ENCODE measurements at places on chromosomes 2 and 18.

DNA sequence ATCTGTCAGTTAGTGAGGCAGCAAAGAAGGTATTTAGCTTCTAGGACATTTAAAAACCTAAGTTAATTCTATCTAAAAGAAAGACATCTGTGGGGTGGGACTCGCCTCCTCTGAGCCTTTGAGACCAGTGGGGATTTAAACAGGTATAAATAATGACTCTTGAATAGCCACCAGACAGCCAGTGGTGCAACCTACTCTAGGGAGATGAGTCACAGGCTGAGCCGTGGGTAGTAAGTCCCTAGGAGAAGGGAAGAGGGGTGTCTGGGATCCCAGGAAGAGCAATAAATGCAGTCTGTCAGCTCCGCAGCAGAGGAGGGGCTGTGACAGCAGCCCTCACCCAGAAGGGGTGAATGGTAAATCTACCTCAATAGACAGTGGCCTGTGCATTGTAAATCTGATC is 43.1 kb upstream of the GALNT3 start:
- DNase-seq = no peak

- DNase-seq = no peak
Observed at GRCh38 chr2:42651057-42651456, 82.6 kb downstream of the MTA3 start.

GRCh38 chr2:165120740-165121467 is 82.9 kb downstream of the SCN3A start:
- no peak for DNase-seq

DNA sequence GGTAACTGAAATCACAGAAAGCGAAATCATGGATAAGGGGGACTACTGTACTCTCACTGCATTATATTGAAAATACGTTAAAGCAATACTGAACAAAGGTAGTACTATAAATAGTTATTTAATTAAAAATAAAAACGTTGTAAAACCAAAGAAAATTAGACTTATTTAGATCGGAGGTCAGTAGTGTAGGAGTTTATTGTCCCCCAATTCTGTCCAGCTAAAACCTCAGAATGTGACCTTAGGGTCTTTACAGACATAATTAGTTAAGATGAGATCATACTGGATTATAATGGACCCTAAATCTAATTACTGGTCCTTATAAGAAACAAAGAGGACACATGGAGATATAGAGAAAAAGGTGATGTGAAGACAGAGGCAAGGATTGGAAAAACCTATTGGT is 95.3 kb downstream of the PHLPP1 start:
- no peak for DNase-seq

DNA sequence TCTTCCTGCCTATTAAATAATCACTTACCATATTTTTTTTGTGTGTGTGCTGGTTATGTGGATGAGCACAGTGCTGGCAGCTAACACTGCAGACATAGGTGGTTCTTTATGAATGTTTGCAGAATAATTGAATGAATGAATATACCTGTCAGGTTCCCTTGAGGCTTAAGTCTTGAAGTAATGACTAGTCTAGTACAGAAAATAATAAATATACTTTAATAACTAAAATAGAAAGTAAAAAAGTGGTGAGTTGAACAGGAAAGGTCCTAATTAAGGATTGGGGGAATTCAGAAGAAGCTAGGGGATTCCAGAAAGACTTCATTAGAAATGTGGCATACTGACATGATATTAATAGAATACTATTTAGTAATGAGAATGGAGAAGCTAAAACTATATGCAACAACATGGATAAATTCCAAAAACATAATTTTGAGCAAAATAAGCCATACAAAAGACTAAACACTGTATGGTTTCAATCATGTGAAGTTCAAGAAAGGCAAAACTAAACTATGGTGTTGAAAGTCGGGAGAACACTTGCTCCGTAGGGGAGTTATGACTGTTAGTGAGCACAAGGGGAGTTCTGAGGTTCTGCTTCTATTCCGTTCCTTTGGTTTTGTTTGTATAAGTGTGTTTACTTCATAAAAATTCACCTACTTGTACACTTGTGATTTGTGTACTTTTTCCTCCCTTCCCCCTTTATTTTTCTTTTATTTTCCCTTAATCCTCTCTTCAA is 464.6 kb downstream of the MTX2 start:
- no peak for DNase-seq

DNA sequence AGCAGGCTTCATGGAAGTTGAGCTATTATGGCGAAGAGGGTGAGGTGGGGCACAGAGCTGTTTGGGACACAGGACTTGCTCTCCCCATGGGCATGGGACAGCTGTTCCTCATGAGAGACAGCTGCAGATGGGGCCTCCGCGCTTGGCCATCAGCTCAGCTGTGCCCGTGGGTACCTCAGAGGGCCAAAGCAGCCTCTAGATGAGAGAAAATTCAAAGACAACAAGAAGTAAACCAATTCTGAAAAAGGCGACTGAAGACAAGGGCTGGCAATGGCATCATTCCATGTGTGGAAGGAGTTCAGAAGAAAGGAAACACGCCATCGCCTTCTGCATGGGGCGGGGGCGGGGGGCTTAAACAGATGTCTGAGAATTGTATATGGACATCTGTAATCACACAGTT is 136.2 kb downstream of the BCL2 start:
- DNase-seq = no peak

DNA sequence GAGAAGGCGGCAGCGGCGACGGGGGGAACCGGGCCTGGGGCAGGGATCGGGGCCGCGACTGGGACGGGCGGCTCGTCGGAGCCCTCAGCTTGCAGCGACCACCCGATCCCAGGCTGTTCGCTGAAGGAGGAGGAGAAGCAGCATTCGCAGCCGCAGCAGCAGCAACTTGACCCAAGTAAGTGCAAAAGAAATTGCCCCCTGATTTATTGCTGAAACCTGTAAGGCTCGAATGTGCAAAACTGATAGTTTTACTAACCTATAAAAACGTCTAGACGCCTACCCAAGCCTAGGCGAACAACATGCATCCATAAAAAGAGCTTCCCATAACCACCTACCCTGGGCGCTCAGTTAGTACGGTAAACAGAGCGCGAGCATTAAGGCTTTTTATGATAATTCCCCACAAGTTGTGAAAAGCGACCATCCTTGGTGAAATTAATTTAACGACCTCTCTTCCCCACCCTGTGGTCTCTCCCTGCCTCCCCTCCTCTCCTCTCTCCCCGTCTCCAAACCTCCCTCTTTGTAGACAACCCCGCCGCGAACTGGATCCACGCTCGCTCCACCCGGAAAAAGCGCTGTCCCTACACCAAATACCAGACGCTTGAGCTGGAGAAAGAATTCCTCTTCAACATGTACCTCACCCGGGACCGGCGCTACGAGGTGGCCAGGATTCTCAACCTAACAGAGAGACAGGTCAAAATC is 1.0 kb downstream of the HOXD9 start:
- no peak for DNase-seq

GRCh38 chr18:53153281-53153680 is 813.3 kb downstream of the DCC start:
- no peak for DNase-seq

DNA sequence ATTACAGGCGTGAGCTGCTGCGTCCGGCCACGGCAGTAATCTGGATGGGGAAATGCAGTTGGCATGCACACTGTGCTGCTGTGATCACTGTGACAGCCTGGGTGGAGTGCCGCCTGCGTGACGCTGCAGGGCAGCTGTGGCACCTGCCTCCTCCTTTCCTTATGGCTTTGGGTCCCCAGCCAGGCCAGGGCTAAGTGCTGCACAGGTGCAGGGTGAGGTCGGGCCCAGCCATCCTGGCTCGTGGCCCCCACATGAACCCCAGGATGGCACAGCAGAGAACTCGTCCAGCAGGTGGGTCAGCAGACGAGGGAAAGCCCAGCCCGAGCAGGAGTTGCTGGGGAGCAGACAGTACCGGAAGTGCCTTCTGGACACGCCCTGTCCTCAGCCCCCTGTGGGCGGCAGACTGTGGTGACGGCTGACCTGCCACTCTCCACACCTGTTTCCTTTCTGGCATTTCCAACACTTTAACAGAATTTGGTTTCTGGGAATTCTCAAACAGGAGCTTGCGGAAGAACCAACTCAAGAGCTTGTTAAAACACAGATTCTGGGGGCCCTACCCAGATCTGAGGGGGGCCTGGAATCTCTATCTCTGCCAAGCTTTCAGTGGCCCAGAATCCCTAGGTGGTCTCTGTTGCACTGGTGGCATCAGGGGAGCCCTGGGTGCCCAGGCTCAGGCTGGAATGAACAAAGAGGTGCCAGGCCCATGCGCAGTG is 16.9 kb downstream of the HS1BP3 start:
- no peak for DNase-seq

DNA sequence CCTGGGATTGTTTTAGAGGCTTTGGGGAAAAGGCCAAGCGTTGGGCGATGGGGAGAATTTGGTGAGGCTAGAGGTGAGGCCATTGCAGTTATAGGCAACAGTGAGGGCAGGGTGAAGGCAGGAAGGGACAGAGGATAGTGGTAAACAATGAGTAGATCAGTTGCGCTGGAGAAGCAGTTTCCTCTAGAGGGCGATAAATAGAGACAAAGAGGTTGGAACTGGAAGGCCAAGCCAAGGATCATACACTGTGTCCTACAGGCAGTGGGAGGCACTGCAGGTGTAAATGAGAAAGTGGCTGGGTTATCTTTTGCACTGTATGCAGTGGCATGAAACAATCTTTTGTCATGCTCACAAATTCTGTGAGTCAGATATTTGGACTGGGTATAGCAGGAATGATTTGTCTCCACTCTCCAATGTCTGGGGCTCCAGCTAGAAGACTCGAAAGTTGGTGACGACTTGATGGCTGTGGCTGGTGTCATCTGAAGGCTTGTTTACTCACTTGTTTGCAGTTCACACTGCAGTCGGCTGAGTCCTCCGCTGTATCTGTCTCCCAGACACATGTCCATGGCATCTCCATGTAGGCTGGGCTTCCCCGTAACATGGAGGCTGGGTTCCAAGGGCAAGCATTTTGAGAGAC is 82.1 kb downstream of the TNP1 start:
- peak; percentile 21 for DNase-seq

- no peak for DNase-seq
Observed at GRCh38 chr2:74867841-74868658, 34.1 kb downstream of the HK2 start.

- no peak for DNase-seq
Observed at GRCh38 chr18:48477348-48477747, 61.5 kb upstream of the CTIF start.

GRCh38 chr18:34458410-34458977 is 233.8 kb upstream of the NOL4 start:
- no peak for DNase-seq

DNA sequence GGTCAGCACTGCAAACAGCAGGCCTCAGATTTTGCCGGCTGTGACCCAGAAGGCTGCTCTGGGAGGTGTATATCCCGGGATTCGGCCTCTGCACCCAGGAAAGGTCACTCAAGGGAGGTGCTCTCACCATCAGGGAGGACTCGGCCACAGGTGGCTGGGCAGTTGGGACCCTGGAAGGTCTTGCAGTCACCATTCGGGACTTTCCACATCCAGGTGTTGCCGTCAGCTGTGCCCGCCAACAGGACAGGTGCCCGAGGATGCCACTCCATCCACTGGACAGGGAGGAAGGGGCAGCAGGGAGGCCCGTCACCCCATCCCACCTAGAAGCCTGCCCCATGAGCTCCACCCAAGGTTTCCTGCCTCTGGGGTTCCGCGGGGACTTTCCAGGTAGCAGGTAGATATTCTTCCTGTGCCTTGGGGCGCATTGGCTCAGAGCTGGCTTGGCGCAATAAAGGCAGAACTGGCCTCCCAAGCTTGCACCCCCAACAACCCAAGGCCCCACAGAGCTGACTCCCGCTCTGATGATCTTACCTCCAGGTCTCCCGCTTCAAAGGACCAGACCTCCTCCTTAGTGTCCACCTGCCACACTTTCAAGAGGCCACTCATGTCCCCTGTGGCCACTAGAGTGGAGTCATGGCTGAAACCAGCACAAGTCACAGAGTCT is 3.5 kb downstream of the AAMP start:
- no peak for DNase-seq

- no peak for DNase-seq
Observed at GRCh38 chr2:193467276-193467987, 1272.7 kb upstream of the TMEFF2 start.

DNA sequence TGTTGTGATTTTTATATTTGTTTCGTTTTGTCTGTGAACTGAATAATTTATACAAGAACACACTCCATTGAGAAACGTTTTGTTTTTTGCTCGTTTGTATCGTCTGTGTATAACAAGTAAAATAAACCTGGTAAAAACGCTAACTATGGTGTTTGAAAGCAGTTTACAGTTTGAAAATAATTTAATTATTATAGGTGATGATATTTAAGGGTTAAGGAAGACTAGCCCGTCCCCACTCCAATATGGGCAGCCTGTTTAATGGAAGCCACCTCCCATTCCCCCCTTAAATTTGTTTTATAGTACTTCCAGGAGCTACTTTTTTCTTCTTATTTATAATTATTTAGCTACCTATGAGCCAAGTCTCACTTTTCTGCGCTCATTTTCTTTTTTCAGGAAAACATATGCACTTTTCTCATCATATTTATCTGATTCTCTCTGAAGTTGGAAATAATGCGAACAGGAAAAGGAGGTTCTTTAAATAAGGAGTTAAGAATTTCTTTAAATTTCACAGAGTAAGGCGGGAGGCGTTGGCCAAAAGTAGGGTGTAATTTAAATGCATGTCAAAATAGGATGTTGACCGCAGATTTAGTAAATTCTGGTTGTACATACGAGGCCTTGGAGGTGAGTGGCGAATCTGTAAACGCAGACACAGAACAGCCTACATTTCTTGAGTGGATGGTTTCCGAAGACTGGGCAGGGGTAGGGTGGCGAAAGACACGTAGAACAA is 9.8 kb downstream of the TBR1 start:
- DNase-seq = no peak

DNA sequence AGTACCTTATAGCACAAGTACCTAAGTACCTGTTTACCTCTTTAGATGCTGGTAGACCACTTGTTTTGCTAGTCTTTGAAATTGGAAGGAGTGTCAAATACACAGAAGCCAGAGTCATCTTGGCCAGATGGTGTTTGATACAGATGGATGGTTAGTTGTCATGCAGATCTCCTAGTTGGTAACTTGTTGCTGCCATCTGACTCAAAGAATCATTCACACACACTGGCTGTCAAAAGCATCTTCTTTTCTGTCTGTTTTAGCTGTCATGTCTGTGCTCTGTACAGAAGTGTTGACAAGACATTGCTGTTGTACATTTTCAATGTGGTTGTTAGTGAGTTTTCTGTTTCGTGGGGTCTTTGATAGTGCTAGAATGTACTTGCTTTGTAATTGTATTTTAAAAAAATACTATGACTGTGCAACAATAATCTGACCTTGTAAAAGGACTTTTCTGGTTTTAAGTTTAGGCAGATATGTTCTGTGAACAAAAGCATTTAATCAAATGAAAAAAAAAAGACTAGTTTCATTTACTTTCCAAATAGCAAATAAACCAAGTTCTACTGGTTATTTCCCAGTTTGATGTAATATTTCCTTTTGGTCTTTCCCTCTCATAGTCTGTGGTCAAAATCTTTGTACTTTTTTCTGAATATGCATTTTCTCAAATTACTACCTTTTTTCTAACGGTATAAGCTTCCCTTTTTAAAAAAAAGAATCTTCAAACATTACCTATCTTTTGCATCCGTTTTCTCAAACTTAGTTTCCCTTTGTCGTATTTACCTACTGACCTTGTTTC is 39.9 kb downstream of the TANK start:
- no peak for DNase-seq

DNA sequence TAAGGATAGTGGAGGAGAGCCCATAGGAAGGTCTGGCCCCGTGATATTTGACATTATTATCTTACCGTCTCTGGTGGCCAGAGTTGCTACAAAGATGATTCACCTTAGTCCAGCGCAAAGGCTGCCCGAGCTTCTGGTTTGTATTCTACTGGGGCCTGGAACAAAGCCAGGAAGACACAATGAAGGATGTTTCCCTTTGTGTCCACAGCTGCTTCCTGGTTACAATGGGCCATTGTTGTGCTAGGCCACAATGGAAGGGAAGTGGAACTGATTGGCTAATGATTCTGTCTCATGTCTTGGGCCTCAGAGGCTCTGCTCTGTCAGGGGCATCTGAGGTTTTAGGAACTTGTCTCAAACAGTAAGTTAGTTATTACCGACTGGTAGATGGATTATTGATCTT is 132.2 kb downstream of the TDRD15 start:
- no peak for DNase-seq
